ENCODE measurements at places on chromosomes 5 and 9.

- DNase-seq: no peak
Observed at GRCh38 chr9:91905991-91906469, 44.0 kb downstream of the ROR2 start.

- no peak for DNase-seq
Observed at GRCh38 chr9:79193001-79193400, 378.8 kb upstream of the TLE4 start.

- no peak for DNase-seq
Observed at GRCh38 chr9:110157823-110158664, 49.9 kb downstream of the C9orf152 start.

DNA sequence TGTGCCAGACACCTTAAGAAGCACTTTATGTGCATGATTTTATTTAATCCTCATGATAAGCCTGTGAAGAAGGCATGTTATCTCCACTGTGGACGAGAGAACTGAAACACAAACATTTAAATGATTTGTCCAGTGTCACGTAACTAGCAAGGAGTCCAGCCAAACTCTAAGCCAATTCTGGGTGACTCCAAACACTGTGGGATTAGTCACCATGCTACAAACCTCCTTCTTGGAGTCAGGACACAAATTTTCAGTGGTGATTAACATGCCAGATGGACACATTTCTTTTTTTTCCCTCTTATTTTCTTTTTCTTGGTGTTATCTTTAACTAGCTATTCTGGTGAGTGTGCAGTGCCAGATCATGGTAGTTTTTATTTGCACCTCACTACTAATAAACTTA is 316.8 kb downstream of the NDUFS4 start:
- no peak for DNase-seq

- peak; percentile 28 for DNase-seq
Observed at GRCh38 chr5:173973616-173973969, 15.4 kb upstream of the C5orf47 start.

DNA sequence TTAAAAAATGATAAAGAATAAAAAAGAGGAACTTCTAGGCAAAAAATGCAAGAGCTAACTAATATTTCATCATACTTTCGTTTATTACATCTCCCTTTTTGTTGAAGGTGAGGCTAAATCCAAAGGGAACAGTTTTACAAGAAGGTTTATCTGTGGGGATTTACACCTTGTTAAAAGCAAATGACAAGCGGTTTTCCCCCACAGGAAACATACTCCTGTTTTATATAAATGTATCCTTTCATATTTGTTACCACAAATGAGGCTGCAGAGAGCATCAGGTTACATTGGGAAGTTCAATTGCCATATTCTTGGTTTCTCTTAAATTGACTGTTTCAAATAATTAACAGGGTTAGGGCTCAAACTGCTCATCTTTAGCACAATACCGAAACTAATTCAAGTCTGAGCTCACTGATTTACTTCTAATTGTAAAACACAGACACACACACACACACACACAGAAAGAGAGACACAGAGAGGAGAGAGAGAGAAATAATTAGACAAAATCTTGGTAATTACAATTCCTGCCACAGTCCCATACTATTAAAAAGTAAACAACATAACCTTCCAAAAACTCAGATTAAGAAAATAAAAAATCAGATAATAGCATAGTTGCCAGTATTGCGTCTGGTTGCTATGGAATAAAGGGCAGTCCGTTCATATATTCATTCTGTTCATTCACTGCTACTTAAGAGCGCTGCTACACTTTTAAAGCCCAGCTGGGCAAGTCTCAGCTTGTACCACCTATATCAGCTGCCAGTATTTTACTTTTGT is 17.1 kb downstream of the RFX3 start:
- peak; percentile 26 for DNase-seq
